Stimulated activated CD4-positive, alpha-beta T cell treated with anti-CD3 and anti-CD28 coated beads, Interleukin-2, amount 100 ng/mL, for 4 hours (primary cell): ENCODE measurements at places on chromosomes 5 and 9.

DNA sequence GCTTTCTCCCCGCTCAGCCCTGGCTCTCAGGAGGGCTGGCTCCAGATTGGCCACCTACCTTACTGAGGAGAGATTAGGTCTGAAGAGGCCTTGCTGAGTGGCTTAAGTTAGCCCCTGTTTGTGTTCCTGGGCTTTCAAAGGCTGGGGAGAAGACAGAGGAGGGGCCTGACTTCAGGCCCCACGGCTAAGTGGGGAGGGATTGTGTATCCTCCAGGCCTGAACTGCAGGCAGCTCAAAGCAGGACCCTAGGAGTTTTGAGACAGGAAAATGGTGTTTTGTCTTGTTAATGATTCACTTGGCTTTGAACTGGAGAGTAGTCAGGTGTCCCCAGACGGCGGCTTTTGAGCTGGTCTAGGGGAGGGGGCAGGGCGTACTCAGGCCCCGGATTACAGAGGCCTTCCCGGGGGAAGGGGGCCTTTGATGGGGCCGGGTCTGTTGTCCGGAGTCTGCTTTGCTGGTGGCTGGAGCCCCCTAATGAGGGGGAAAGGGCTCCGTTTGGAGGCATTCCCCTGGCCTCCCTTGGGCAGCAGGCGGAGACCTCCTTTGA lies 162.0 kb upstream of the SMIM23 start:
- no peak for DNase-seq

DNA sequence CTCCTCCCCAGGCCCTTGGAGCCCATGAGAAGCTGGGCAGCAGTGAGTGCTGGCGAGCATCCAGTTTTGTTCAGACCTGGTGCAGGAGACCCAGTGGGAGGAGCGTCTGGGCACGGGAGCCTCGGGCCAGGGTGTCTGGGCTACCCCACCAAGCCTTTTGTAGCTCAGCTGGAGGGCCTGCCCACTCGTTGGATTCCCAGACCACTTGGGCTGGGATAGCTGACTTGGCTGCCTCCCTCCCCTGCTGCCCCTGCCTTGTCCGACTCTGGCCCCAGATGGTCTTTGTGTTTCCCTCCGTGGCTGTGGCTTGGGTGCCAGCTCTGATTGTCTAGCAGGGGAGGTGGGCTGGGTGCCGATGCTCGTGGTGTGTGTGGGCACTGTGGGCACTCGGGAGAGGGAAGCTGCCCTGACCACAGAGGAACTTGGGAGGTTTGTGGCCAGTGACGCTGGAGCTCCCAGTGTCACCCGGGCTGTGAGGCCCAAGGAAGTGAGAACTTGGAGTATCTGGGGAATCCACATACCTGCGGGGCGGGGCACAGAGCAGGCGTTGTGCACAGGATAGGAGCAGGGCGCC lies 47.3 kb downstream of the WNK2 start:
- no peak for DNase-seq

- DNase-seq, result no peak
Measured at GRCh38 chr9:112119225-112120029, 55.7 kb downstream of the SUSD1 start.

DNA sequence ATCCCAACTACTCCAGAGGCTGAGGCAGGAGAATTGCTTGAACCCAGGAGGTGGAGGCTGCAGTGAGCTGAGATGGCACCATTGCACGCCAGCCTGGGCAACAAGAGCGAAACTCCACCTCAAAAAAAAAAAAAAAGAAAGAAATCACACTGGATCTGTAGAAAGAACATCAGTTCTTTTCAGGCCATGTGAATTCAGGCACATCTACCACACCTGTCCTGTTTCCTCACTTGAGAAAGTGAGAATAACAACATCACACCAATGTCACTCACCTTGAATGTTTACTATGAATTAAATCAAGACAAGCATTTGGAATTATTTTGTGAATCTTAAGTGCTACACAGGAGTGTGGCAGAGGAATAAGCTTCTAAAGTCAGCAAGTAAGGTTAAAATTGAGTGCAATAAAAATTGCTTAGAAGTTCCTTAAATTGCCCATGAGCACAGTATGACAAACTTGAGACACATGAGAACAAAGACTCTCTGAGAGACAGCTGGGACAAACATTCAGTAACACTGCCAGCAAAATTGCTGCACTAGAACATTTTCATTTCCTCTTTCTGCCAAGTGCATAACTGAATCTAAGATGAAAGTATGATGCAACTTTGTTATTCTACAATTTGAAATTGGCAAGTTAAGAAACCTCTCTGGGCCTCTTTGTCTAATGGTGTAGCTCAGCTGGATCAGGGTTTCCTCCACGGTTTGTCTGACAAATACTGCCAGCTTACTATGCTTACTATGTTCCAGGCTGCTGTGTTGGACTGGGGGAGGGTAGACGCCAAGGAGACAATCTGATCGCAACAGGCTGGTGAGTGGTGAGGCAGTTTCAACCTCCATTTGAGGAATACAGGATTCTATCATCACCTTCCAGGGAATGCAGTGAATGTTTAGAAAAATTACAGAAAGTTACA lies 1.9 kb upstream of the RIC1 start:
- peak; percentile 7 for DNase-seq

DNA sequence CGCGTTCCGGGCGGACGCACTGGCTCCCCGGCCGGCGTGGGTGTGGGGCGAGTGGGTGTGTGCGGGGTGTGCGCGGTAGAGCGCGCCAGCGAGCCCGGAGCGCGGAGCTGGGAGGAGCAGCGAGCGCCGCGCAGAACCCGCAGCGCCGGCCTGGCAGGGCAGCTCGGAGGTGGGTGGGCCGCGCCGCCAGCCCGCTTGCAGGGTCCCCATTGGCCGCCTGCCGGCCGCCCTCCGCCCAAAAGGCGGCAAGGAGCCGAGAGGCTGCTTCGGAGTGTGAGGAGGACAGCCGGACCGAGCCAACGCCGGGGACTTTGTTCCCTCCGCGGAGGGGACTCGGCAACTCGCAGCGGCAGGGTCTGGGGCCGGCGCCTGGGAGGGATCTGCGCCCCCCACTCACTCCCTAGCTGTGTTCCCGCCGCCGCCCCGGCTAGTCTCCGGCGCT lies at the start of gene DAPK1:
Gene DAPK1 (plus strand): TSS at position 264 of the 442 bp plus-strand sequence. CDS start 1,211 bp downstream, outside the sequence.
- DNase-seq, result no peak

GRCh38 chr9:130895481-130896232 lies 955 bp downstream of the QRFP start:
- DNase-seq, result no peak

DNA sequence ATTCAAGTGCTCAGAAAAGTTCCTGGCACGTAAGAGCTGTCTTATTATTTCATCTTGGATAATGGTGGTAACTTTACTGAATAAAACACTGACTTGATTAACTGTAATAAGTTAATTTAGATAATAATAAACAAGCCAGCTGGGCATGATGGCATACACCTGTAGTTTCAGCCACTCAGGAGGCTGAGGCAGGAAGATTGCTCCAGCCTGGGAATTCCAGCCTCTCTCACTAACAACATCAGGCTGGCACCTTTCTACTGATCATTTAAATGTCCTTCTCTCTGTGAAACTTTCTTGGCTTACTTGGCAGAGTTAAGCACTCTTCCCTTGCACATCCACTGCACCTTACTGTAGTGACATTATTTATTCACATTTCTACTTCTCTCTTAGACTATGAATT lies 20.0 kb downstream of the STOM start:
- DNase-seq, result no peak

DNA sequence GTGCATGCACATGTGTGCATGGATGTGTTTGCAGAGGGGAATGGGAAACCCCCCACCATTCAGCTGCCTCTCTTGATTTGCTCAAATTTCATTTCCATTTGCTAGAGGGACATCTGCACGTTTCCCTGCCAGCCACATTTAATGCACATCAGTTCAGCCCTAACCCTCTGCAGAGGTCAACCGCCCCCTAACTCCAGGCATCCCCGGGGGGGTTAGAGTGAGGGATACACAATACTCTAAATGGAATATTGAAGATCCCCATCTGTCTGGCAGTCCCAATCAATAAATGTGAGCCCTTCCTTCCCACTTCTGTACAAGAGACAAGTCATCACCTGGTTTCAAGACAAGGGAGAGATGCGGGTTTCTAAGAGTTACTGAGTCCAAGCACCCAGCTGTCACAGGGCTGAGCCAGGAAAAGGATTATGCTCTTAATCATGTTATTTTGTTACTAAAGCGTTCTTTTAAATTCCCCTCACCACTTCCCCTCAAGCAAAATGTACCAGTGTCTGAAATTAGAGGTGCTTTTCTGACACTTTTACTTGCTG lies 134.1 kb downstream of the SEMA6A start:
- DNase-seq, result no peak

DNA sequence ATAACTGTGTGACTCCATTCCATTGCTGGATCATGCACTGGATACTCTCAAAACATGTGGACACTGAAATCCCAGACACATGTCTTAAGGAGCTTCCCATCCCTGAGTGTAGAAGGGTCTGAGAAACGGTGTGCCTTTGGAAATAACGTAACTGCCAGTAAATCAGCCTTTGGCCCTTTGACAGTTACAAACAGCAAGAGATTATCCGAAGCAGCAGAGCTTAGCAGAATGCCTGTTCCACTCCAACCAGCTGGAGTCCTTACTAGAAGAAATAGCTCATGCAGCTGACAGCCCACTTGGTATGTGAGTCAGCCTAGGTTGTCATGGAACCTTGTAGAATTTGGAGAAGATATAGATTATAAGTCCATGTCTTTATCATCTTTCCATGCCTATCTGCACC lies 7.0 kb downstream of the TMEM252 start:
- no peak for DNase-seq

GRCh38 chr9:30140407-30140806 lies 2244.0 kb upstream of the ACO1 start:
- DNase-seq, result no peak

DNA sequence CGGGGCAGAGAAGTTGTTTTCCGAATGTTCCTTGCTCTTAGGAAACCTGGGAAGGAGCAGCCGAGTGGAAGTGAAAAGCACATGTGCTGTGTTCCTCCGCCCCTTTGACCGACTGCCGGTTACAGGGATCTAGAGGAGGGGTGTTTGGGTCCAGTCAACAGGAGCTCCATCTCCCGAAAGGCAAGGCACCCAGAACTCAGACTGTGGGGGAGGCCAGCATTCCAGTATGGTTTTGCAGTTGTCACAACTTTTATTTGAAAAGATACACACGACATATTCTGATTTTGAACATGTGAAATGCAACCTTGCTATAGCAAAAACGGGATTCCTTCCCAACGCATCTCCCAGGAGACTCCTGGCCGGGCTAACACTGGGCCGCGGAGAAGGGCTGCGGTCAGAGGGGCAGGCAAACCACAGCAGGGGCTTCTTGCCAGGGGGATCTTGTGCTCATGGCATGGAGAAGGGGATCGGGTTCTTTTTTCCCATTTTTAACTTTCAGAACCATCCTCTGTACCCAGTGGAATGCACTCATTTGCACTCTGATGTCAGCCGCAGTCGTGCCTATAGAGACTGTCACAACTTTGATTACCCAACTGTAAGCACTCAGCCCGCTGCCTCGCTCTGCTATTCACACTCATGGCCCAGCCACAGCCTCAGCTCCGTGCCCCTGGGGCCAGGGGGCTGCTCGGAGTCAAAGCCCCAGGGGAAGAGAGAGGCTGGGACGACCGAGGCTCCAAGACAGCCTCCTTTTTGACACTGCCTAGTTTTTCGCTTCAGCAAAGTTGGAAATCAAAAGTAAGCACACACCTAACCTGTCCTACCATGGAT lies 3.9 kb downstream of the QRFP start:
- DNase-seq, result no peak

DNA sequence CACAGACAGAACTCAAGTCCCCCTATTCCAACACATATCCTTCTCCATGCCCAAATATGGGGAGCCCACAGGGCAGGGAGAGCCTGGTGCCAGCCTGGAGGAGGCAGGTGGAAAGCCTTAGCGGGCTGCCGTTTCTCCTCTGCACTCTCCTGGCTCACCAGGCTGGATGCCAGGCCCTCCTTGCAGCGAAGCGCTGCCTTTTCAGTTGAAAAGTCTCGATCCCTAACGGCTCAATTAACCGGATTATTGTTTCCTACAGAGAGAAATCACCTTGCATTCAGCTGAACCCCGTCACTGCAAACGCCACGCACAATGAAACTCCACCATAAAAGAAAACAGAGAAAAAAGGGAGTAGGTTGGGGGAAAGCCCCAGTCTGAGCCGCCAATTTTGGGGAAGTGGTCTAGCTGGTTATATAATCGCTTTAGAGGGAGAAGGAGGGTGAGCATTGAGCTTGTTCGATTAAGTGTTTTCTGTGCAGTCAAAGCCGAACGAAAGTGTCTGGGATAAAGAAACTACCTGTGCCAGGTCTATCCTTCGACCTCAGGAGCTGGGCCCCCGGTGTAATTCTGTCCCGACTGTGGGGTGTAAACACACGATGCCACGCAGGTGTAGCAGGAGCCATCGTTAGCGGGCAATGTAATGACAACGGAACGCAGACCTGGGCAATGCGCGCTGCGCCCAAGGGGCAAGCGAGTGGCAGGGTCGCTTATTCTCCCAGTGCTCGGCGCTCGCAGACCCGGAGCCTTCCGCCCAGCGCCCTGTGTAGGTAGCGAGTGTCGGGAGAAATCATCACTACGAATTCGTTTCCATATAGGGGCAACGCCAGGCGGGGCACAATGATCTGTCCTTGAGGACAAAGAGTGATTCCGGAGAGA lies 3.8 kb downstream of the BARHL1 start:
- no peak for DNase-seq

DNA sequence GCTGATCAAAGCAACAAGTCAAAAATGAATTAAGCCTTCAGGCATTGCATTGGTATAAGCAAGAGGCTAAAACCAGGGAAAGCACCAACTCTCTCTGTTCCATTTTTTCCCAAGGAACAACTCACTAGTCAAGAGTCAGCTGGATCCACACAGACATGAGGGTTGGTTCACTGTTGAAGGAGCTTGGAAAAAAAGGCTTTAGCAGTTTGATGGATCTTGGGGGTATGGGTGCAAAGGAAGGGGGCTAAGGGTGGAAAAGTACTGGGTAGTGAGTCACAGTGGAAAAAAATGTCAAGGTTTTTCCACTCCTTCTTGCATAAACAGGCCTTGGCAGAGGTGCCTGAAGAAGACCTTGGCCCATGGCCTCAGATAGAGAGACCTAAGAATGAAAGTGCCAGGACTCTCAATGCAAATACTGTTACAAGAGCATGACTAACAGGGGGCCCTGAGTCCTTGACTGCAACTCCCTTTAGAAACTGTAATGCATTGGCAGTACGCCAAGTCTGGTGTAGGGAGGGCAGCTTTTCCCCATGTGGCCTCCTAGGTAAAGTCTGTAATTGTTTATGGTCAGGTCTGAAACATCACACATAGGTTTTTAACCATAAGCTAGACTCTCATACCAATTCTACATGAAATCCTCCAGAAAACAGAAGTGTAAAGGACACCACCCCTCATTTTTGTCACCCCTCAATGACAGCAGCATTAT lies 23.7 kb downstream of the ACTL7A start:
- peak; percentile 10 for DNase-seq

- DNase-seq, result no peak
Measured at GRCh38 chr9:123399803-123400378, 43.9 kb downstream of the CRB2 start.

- no peak for DNase-seq
Measured at GRCh38 chr5:15026944-15027343, 155.4 kb upstream of the ANKH start.
